Neuronal stem cell (in vitro differentiated cells): ENCODE measurements at places on chromosomes 7 and 10.

GRCh38 chr7:41861642-41862041 is 158.8 kb upstream of the INHBA start:
- DNase-seq, result no peak

DNA sequence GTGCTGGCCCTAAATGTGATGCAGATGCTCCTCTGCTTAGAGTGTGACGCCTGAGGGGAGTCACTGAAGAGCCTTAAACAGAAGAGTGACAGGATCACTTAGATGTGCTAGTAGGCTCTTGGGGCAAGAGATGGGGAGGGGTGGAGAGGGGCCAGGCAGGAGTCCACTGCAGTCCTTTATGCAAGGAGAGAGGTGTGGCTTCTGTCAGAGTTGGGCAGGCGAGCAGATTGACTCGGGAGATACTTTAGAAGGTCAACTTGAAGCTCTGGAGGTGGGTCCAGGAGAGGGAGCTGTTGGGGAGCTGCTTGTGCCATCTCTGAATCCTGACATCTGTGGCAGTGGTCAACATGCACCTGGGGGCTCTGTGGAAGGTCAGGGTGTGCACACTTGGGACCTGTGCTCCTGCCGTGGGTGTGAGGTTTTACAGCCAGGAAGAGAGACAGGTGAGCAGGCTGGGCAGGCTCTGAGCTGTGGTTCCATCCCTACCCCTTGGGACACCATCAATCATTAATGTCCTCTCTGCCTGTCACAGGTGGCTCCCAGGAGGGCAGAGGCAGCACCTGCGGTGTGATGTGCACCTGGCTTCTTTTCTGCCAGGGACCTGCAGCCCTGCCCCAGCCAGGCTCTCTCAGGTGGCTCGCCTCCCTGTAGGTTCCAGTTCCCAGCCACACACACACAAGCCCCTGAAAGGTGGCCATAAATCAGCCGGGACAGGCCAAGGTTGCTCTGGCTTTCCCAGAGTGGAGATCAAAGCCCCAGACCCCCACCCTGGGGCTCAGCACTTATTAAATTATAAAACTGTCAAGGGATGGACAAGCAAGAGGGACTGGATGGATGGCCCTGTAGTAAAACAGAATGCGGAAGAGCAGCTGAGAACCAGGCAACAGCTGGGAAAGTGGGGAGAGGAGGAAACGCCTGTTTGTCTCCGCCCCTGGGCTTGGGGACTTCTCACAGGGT is 14.0 kb downstream of the NEURL1 start:
- no peak for DNase-seq

DNA sequence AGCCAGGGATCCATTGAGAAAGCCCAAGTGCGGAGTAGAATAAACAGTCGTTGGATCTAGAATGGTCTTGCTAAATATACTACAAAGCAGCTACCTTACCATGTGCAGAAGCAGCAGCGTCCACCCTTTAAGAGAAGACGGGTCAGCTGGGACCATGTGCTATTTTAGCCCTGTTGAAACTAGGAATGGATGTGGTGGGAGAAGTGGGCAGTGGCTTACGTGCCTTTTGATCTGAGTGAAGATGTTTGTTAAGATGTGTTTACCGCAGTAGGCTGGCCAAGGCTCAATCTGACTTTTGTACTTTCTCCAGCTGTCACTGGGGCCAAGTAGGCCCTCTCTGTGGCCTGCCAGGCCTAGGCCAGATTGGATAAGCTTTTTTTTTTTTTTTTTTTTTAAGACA is 9.2 kb downstream of the HABP2 start:
- DNase-seq, result no peak

GRCh38 chr10:117936566-117936965 is 110.2 kb downstream of the RAB11FIP2 start:
- no peak for DNase-seq

- DNase-seq, result no peak
Observed at GRCh38 chr10:47257396-47258120, 42.4 kb upstream of the GDF10 start.

DNA sequence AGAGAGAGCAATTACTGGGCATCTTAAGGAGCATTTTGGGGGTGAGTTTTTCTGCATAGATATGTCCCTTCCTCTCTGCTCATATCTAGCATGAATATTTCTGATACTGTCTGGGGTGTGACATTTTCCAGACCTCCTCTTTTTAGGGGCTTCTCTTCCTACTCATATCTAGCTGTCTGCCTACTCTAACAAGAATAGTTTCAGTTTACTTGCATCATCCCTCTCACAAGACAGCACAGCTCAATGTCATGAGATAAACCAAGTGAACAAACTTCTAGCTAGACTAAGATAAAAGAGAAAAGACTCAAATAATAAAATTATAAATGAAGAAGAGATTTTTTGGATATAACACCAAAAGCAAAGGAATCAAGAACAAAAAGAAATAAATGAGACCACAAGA is 419.5 kb upstream of the SORCS1 start:
- no peak for DNase-seq

- DNase-seq, result no peak
Observed at GRCh38 chr10:75379817-75380216, 21.7 kb downstream of the ZNF503 start.

DNA sequence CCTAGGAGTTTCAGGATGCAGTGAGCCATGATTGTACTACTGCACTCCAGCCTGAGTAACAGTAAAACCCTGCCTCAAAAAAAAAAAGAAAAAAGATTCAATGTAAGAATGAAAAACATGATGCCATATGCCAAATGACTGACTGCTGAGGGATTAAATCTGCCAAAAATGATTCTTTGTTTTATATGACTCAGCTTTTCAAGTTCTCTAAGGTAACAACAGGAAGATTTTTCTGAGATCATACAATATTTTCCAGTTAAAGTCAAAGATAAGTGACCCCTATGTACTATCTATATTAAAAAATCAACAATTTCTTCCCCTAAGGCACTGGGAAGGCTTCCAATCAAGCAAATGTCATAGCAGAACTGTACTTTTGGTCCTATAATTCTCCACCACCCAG is 271.2 kb upstream of the IMMP2L start:
- no peak for DNase-seq

GRCh38 chr7:146826329-146826728 is 709.7 kb downstream of the CNTNAP2 start:
- DNase-seq, result no peak
